ENCODE measurements at places on chromosomes 7 and 10.
A peak's percentile ranks its signal among the peaks of the same experiment; 100 is the strongest.

DNA sequence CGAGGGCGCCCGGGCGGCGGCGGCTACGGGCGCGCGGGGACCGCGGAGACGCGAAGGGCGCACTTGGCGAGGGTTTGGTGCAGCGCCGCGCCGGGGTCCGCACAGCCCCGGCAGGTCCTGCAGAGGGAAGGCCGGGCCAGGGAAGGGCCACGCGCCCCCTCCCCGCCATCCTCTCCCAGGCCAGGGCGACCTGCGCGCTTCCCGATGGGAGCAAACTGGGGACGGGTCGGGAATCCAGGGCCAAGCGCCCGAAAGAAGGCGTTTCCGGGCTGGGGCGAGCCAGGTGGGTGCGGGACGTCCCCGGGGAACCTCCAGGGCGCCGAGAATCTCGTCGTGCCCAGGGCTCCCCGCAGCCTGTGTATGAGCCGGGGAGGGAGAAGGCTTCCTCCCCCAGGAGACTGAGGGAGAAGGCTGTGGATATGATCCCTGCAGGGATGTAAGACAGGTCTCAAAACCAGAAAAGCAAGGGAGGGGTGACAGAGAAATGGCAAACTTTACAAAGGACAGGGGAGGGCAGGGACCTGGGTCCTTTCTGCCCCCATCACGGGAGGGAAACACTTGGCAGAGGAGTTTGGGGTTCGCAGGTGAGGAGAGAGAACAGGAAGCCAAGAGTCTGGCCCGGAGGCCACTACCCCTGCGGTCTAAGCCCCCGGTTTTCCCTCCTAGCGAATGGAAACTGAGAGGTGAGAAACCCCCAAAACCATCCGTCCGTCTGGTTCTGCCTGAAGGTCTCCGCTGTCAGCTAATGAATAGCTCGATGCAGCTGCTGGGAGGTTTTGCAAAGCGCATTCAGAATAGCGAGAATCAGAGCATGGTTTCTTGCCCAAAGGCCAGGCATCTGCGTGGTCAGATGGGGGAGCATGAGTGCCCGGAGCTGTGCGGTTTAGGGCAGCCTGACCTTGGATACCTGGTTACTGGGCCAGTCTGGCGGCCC, 674 bp downstream of the AMZ1 start:
- DNase-seq: peak; percentile 21

DNA sequence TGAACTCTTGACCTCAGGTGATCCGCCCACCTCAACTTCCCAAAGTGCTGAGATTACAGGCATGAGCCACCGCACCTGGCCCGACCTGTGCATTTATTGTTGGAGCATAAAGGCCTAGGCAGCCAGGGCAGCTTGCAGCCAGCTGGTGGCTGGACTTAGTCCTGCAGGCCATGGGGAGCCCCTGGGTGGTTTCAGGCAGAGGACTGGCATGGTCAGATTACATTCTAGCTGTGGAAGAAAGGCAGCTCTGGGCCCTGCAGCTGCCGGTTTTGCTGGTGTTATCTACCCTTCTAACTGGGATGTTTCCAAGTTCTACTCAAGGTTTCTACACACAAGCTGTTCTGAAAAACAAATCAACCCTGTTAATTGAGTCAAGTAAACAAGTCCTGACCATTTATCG, 22.7 kb upstream of the MKRN1 start:
- DNase-seq: no peak

DNA sequence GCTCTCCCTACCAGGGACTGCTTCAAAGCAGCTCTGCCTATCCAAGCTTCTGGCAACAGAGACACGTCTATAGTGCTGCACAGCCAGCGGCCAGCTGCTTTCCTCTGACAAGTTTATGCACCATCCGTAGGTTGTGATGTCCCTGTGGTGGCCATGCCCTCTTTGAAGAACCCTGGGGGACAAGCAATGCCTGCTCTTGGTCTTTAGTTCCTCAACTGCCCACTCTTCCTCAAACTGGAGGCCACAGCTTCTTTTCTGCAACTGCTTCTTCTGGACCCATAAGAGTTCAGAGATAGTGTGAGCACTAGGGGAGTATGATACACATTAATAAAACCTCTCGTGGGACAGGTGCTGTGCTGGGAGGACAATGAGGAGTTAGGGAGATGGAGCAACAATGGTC, 164.9 kb downstream of the ELMO1 start:
- DNase-seq: no peak

DNA sequence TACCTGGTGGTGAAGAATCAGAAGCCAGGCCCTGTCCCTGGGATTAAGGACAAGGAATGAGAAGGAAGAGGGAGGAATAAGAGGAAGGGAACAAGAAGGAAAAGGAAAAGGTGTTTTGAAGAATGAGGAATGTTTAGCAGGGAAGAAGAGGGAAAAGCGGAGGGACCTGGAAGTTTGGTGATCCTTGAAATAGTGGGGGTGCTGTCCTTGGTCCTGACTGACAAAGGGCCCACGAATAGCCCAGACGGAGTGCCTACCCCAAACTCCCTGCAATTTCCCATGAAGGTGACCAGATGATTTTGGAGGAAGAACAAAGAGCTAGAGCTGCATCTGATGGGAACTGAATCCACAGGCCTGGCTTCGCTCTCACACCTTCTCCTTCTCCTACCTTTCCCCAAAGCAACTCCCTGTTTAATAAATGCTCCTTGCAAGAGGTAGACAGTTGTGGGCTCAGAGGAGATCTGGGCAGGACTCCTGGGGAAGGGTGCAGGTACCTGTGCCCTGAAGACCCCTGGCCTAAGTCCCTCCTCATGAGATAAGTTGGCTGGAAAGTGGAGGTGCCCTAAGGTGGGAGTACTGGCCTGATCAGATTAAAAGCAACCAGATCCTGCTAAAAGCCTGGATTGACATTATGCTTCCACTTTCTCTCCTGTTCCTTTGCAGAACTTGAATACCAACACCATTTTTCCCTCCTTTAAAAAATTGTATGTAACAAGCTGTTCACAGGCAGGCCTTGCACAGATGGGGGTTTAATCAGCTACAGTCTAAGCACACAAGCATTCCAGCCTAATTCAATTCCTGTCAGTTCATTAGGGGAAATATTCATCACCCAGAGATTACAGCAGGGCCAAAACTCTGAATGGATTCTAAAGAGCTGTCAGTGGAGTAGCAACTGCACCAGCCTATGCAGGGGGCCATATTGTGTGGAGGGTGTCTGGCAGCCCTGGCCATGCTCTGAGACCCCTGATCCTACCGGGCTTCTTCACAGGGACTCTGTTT, 19.4 kb downstream of the KAZALD1 start:
- no peak for DNase-seq

GRCh38 chr10:83343676-83344075, 795.6 kb upstream of the GHITM start:
- peak; percentile 61 for DNase-seq

All from amniotic epithelial cell (primary cell).